ENCODE measurements at places on chromosomes 5 and 9.

DNA sequence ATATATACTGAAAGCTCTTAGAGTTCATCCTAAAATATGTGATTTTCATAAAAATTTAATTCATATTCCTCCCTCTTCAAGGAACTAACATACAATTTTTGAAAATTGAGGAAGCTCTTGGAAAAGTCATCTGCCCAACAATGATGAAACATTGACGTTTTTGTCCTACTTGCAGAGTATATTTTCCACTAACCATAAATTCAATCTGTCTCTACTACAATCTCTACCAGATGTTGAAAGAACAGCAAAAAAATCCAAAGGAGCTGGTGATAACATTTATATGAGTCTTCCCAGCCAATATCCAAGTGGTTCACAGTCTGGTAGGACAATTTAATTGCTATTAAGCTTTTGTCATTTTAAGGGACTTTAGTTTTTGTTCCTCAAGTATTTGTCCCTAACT lies 81.1 kb upstream of the NR3C1 start:
- no peak for DNase-seq

GRCh38 chr9:113574441-113575262 lies 111.1 kb downstream of the RGS3 start:
- no peak for DNase-seq

- DNase-seq, result no peak
Observed at GRCh38 chr9:89686126-89686525, 81.3 kb downstream of the GADD45G start.

DNA sequence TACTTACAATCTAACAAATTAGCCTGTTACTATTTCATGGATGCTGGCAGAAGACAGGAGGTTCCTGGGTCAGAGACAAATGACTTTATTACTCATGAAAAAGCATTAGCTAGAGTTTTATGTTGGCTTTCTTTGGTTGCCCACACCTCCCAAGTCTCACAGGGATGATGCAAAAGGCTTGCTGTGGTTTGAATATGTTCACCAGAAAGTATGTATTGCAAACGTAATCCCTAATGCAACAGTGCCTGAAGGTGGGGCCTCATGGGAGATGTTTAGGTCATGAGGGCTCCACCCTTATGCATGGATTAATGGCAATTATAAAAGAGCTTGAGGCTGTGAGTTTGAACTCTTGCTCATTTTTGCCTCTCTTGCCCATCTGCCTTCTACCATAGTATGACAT lies 28.5 kb downstream of the DPYSL3 start:
- DNase-seq, result no peak

- no peak for DNase-seq
Observed at GRCh38 chr5:10762776-10763500, 1.9 kb upstream of the DAP start.

GRCh38 chr9:107856633-107857032 lies 367.1 kb upstream of the KLF4 start:
- no peak for DNase-seq

GRCh38 chr9:32782476-32783167 lies 718 bp upstream of the TMEM215 start:
- DNase-seq, result no peak

GRCh38 chr9:70133253-70134208 lies 89.9 kb downstream of the MAMDC2 start:
- DNase-seq, result no peak

DNA sequence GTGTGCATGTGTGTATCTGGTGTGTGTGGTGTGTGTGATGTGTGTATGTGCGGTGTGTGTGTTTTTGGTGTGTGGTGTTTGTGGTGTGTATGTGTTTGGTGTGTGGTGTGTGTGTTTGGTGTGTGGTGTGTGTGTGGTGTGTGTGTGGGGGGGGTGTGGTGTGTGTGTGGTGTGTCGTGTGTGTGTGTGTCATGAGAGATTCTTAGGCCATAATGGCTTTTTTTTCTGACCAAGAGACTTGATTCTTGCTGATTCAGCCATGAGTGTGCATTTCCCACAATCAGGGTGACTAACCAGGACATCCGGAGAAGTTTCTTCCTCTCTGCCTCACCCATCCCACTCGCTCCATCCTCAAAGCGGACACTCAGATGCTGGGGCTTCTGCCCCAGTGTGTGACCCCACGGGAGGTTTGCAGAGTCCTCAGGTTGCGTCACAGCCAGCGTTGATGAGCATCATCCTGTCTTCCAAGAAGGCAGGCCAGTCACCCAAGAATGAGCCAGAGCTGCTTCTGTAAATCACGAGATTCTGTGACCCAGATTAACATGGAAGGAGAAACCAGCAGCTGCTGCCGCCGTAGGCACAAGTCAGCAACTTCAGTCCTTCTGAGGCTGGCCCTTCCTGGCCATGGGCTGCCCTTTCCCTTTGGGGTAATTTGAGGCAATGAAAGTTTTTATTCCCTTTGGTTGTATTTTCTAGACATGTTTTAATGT lies 12.5 kb upstream of the CTSL start:
- no peak for DNase-seq

- DNase-seq, result no peak
Observed at GRCh38 chr5:135890867-135891266, 4.8 kb downstream of the IL9 start.

DNA sequence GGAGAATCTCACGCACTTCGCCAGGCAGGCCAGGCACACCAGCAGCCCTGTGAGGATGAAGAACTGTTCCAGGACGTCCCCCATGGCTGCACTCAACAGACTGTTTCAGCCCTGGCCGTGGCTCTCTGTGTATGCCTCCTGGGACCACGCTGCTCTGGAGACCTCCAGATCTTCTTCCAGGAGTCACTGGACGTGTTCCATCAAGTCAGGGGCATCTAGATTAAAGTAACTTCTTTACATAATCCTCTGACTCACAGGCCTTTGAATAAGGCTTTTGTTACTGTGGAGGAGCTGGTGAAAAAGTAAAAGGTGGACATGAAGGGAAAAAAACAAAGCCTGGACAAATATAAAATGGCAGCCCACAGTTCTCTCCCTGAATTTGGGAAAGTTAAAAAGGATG lies at the start of gene HSD17B3:
TSS of gene HSD17B3 (minus strand) at position 156 of the 400 bp plus-strand sequence. CDS start at position 84, 72 bp downstream.
- no peak for DNase-seq

DNA sequence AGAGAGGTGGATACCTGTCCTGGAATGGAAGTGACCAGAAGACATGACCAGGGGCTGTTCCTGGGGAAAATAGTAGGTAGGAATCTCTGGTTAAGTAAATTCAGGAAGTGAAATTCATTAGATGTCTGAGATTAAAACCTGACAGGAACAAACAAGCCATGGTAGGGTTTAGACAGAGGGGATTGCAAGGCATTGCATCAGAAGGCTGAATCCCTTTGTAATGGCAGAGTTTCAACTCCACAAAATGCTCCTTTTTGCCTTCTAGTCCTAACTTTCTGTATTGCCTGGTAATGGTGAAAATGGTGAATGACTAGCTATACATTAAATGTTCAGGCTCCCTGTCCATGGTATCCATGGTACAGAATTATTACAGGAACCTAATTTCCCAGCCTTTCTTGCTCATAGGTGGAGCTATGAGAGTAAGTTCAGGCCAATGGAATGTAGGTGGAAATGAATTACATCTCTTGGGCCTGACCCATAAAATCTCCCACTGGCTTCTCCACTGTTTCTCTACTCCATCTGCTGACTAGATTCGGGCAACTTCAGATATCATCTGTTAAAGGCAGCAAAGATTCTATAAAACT lies 113.4 kb upstream of the CNTLN start:
- no peak for DNase-seq

GRCh38 chr5:154783774-154784460 lies 28.7 kb downstream of the LARP1 start:
- DNase-seq, result no peak

- DNase-seq, result no peak
Observed at GRCh38 chr5:5622806-5623205, 200.3 kb downstream of the ICE1 start.

- DNase-seq, result no peak
Observed at GRCh38 chr5:36422952-36423351, 121.2 kb upstream of the RANBP3L start.

GRCh38 chr9:22040760-22041159 lies 31.7 kb upstream of the CDKN2B start:
- DNase-seq, result no peak

- DNase-seq, result no peak
Observed at GRCh38 chr9:3865141-3865772, 339.5 kb upstream of the RFX3 start.

GRCh38 chr5:140261403-140262171 lies 41.3 kb downstream of the PFDN1 start:
- no peak for DNase-seq

DNA sequence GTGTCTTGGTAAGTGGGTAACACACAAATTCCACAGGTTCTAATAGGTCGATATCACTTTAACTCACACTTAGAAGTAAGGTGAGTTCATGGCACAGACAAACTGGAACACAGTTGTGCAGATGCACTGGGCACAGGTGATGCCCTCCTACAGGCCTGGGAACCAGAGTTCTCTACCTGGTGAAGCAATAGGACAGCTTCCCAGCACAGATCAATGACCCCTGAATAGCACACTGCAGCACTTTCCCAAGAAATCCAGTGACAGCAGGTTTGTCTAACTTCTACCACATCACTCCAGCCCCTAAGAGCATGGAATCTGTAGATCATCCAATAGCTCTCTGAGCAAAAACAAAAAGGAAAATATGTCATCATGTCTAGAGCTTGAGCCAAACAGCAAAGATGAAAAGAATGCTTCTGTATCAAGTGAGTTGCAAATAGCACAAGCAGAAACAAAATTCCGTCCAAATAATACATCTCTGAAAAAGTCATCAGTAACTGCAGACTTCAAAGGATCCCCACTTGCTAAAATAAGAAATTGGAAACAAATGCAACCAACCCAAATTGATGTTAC lies 33.5 kb downstream of the MOCS2 start:
- DNase-seq, result no peak

DNA sequence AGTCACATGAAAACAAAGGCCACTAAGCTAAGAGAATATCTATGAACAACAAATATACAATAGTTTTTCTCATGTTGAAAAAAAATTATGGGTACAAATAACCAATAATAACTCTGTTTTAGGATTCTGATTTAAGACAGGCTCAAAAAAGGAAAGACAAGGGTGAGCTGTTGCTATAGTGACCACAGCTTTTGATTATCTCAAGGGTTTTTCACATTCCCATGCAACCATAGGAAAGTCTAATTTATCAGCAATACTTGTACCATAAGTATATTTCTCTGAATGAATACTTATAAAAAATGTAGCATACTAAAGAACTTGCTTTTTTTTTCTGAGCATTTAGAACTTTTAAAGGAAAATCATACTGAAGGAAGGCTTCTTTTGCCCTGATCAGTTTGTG lies 68.0 kb downstream of the MRPS27 start:
- no peak for DNase-seq

DNA sequence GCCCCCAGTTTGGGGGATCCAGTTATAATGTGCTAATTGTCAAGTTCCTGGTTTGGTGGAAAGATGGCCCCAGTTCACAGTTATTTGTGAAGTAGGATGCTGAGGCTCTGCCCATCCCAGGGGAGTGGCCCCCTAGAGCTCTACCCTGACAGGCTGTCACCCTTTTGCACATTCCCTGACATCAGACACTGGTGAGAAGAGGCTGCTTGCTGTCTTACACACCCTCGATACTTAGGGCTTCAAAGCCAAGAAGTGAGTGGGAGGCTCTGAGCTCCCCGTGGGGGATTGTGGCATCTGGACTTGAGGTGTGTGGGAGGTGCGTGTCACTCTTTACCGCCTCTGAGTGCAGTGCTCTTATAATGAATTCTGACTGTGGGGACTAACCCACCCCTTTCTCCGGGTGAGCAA lies 168.5 kb downstream of the DOCK2 start:
- peak; percentile 17 for DNase-seq

DNA sequence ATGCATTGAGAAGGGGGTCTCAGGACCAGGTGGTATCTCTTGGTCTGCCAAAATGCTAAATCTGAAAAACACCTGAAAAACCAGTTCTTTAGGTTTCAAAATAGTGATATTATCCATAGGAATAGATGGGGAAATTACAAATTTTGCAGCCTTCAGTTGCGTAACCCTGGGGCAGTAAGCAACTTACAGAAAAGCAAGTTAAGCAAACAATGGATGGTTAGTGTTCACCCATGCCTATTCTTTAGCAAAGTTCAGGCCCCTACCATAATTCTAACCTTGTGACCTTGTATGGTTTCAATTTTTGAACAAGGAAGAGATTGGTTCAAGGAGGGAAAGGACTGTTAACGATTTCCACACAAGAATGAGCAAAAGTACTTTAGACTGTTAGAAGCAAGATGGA lies 24.5 kb downstream of the GLRX start:
- DNase-seq, result no peak

GRCh38 chr9:129471201-129472019 lies 149.5 kb downstream of the C9orf50 start:
- DNase-seq, result no peak

DNA sequence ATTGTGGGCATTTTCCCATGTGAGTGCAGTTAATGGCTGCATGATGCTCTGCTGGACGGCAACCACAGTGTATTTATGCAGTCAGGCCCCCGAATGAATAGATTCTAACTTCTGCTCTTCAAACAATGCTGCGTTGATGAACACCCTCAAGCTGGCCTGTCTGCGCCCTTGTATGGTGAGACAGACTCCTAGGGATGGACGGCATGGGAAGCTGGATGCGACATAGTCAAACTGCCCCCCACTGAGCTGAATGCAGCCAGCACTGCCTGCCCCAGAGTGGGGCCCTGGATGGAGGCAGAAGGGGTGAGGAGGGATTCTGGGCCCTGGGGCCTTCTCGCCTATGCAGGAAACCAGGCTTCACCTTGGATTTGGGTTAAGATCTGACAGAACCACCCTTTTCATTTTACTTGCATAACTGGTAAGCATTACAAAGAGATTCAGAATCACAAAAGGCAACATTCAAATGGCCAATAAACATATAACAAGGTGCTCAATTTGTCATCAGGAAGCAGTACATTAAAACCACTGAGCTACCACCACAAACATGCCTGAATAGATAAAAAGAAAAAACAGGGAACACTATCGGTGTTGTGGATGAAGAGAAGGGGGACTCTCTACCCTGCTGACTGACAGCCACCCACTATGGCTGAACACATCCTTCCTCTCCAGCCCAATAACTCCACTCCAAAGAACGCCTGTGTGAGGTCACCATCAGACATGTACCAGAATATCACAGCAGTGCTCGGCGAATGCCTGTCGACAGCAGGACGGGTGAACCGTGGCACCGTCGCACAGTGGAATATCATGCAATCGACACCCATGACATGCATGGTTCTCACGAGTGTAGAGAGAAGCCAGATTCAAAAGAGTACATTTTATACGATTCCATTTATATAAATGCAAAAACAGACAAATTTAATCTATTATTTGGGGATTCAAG lies 79.1 kb downstream of the RAPGEF1 start:
- DNase-seq, result no peak

- no peak for DNase-seq
Observed at GRCh38 chr5:163976696-163977095, 471.3 kb downstream of the MAT2B start.

GRCh38 chr9:35839926-35840325 lies 10.9 kb downstream of the TMEM8B start:
- DNase-seq, result no peak
